ENCODE measurements at places on chromosomes 7 and 10. TPM values are rescaled to one million over a fixed set of nuclear protein-coding genes. Genes with fewer than 3 reads are reported as not detected.

SORCS1 gene
- polyA plus RNA-seq = 5.1 TPM

CNOT4 gene
- 22.0 TPM for polyA plus RNA-seq

EVX1 gene
- not detected for polyA plus RNA-seq

RARRES2 gene
- polyA plus RNA-seq = 47.9 TPM

ANKRD7 gene
- 0.33 TPM for polyA plus RNA-seq

SPAG6 gene
- 7.7 TPM for polyA plus RNA-seq

RAMP3 gene
- polyA plus RNA-seq = 3.4 TPM

PDK4 gene
- 12.9 TPM for polyA plus RNA-seq

GPR85 gene
- 1.8 TPM for polyA plus RNA-seq

CACNA2D1 gene
- 131 TPM for polyA plus RNA-seq

SUGCT gene
- 2.2 TPM for polyA plus RNA-seq

DNA sequence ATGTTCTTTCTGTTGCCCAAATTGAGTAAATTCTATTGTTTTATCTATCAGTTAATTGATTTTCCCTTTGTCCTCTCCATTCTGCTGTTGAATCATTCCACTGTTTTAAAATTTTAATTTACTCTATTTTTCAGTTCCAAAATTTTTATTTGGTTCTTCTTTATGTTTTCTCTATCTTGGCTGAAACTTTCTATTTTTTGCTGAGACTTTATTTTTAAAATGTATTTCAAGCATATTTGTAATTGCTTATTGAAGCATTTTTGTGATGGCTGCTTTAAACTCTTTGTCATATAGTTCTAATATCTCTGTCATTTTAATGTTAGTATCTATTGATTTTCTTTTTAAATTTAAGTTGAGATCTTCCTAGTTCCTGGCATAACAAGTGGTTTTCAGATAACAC is 60.5 kb downstream of the OR13A1 start:
- DNase-seq = no peak

DNA sequence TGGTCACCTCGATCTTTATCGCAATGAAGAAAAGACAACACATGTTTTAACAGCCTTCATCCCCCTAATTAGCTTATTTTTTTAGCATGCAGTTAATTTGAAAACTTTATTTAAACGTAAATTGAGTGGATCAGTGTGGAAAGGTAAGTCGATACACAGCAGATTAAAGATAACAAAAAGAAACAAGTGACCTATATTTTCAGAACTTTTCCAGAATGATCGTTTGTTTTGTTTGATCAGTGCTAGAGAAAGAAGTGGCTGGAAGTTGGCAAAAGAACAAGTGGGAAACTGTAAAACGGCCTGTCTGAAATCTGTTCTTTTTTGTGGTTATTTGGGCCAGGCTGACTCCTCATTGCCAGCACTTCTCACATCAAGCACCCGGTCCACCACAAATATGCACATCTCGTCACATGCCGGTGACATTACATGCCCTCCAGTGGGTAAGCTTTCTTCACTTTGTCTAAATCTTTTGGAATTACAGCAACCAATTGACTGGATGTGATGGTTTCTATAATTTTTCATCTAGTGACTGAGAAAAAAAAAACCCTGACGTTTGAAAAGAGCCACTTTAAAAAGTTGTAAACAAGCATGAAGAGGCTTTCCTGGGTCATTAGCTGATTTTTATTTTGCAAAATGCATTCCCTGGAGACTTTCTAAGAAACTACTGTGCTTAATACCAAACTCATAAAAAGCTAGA is 33.2 kb downstream of the C7orf33 start:
- DNase-seq = no peak

- no peak for DNase-seq
Observed at GRCh38 chr10:24435374-24435773, 226.4 kb downstream of the KIAA1217 start.

DNA sequence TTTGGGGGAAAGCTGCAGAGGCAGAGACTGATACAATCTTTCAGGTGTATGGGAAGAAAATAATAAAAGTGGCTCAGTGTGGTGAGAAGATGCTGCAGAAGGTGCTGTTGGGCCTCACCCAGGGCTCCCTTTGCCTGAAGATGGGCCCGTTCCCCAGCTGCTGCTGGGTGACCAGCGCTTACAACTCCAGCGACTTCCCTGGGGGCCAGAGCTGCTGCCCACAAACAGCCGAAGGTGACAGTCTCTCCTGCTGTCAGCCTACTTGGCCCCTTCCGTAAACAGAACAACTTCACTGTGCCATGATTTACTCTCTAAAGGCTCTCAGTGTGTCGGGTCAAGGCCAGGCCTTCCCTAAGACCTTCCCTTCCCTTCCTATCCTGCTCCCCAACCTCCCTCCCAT is 93.6 kb upstream of the PCBD1 start:
- no peak for DNase-seq

GRCh38 chr10:5833814-5834213 is 20.6 kb upstream of the GDI2 start:
- DNase-seq = no peak

- no peak for DNase-seq
Observed at GRCh38 chr10:76010703-76011102, 579.3 kb downstream of the LRMDA start.

DNA sequence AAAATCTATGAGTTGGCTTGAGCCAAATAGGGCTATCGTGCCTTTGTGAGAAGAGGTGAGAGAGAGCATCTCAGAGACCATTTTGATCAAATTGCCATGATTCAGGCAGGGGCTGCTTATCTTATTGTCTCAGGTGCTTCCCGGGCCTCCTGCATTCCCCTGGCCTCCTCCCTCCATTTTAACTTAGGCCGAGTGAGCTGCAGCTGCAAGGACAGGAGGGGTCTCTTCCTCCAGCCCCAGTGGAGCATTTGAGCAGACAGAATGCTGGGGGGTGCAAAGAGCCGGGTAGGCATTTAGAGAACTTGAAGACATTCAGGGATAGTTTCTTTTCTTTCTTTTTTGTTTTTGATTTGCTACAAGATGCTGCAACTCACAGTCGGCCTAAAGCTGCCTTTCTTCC is 59.0 kb downstream of the BUB3 start:
- DNase-seq = no peak

GRCh38 chr7:135976312-135977006 is 700 bp downstream of the MTPN start:
- DNase-seq = no peak

DNA sequence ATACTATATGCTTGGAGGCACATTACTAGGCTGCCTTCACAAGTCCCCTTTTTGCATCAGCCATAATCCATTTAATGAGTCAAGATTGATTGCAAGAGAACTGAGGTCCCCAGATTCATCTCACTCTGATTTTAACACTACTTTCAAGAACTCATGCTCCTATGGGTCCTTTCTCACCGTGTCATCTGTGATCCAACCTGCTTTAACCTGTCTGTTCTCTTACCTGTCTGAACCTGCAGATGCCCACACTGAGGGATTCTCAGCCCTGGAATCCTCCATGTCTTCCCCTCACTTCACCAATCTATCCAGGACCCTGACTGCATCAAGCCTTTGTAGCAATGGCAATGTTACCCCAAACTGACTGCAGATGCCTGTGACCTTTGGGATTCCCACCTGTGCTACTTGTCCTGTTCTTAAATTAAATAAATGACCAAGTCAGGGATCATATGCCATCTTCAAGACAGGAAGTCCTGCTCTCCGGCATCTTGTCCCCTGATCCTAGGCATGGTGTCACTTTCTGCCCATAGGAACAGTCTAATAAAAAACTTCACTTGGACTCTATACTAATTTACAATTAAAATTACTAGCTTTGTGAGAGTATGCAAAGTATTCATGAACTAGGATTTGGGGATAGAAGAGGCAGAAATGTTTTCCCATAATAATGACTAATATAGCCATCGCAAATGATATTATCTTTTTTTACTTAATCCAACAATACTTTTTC is 25.9 kb upstream of the GOT1 start:
- DNase-seq = no peak

GRCh38 chr7:90320801-90321494 is at the start of gene FAM237B:
Gene FAM237B (minus strand): TSS chr7:90321304. CDS start chr7:90319748, 1,556 bp downstream.
- no peak for DNase-seq

GRCh38 chr7:113331155-113331898 is 213.0 kb upstream of the SMIM30 start:
- no peak for DNase-seq

- DNase-seq = no peak
Observed at GRCh38 chr10:5433182-5433581, 20.8 kb downstream of the NET1 start.

DNA sequence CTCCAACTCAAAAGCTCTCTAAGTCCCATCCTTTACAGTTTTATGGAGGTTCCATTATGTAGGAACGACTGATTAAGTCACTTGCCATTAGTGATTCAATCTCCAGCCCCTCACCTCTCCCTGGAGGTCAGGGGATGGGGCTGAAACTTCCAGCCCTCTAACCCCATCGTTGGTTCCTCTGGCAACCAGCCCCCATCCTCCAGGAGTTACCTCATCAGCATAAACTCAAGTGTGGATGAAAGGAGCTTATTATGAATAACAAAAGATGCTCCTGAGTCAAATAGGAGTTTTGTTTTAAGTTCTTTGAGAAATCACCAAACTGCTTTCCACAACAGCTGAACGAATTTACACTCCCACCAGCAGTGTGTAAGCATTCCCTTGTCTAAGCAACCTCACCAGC is 494.3 kb upstream of the AUTS2 start:
- no peak for DNase-seq

- DNase-seq = peak; percentile 25
Observed at GRCh38 chr7:137606061-137606674, 240.6 kb downstream of the DGKI start.

DNA sequence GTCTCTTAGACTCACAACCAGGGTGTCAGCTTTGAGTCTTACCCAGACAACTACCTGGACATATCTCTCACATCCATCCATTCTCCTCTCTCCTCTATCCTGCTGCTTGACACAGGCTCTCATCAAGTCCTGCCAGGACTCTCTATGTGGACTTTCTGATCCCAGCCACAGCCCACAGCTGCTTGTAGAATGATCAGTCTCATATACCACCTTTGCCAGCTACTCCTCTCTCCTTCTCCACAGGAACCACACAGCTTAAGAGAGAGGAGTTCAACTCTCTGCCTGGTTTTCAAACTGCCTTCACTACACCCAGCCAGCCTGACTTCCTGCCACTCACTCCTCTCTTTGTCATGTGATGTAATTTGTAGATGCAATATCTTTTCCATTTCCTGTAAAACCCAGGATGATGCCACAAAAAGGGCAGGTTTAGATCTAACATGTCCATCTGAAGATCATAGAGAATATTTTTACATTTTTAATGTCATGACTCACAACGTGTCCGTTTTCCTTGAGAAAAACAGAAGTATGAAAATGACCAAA is 154.0 kb downstream of the RAB11FIP2 start:
- no peak for DNase-seq

DNA sequence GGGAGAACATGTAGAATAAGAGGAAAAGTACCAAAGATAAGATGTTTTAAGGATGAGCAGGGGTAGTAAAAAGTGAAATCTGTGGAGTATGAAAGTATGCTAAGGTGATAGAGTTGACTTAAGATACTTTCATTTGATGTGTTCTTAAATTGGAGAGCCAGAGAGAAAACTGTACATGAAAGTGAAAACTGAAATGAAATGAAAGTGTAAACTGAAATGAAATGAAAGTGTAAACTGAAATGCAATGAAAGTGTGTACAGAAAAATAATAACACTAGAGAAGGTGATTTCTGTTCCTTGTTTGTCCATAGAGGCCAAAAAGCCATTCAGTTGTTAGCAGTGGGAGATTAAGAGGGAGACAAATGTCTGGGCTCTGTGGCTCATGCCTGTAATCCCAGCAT is 17.5 kb downstream of the AHR start:
- DNase-seq = no peak

DNA sequence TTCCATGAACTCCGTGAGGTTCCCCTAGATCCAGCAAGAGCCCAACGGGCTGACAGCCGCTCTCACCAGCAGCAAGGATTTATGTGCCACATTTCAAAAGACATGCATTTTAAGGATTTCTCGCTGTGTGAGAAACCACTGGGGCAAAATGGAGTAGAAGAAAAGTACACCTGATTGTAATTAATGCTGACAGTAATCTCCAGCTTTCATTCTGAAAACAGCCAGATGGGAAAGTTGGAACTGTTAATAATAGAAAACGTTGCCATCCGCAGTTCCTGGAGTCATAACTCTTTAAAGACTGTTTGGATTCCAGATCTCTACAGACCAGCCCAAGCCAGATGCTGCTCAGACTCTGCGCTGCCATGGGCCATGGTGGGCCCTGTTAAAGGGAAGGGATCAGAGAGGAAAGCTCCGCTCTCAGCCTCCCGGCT is 216.9 kb upstream of the GLI3 start:
- DNase-seq = peak; percentile 11

GRCh38 chr10:113177156-113177935 is 227.3 kb downstream of the TCF7L2 start:
- no peak for DNase-seq

DNA sequence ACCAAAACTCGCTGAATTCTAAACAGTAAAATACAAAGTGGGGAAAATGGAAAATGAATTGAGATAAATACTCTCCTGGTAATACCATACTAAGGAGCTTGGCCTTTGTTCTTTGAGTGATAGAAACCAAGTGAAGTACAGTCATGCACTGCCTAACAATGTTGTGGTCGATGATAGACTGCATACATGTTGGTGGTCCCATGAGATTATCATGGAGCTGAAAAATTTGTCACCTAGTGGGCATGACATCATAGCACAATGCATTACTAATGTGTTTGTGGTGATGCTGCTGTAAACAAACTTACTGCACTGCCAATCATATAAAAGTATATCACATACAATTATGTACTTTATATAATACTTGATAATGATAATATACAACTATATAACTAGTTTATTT is 419.1 kb downstream of the ARL4A start:
- no peak for DNase-seq

DNA sequence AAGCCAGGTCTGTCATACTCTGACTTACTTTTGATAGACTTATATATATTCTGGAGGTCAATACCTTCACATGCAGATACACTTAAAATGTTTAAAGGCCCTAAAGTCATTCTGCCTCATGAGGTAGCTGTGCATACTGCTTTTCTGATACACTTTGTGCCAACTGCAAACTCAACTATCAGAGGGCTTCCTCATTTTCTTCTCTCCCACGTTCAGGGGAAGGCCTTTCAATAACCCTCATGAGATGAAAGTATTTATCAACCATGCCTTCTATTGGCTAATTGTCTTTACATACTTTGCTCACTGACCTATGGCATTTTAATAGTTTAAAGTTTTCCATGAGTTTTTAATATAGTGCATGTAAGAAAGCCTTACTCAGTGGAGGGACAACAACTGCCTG is 112.7 kb upstream of the AMPH start:
- DNase-seq = no peak

- no peak for DNase-seq
Observed at GRCh38 chr7:17029150-17029549, 147.4 kb upstream of the AGR3 start.

DNA sequence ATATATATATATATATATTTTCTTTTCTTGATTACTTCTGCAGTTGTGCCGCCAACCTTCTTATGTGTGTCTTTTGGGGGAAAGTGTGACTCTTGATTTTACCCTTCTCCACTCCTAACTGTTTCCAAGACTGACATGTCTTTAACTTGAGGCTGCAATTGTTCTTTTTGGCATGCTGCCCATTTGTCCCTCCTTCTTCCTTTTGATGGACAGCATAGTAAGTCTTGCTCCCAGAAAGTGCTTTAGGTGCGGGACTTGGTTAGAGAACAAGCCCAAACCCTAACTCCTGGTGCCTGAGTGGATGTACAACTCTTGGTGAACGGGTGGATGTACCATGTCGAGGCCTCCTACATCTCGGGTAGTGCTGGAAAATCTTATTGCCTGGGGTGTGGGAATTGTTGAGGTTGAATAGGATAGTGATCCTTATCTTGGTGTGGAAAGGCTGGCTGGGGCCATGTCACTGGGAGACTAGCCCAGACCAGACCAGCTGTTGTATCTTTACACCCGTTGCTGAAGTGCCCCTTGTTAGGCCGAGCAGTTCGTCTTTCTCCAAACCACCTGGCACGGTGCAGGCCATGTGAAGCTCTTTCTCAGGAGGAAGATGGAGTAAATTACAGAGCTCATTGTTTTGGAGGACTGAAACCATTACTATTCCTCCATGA is 16.3 kb downstream of the TCF7L2 start:
- no peak for DNase-seq
